ENCODE measurements at places on chromosomes 7 and 10.

DNA sequence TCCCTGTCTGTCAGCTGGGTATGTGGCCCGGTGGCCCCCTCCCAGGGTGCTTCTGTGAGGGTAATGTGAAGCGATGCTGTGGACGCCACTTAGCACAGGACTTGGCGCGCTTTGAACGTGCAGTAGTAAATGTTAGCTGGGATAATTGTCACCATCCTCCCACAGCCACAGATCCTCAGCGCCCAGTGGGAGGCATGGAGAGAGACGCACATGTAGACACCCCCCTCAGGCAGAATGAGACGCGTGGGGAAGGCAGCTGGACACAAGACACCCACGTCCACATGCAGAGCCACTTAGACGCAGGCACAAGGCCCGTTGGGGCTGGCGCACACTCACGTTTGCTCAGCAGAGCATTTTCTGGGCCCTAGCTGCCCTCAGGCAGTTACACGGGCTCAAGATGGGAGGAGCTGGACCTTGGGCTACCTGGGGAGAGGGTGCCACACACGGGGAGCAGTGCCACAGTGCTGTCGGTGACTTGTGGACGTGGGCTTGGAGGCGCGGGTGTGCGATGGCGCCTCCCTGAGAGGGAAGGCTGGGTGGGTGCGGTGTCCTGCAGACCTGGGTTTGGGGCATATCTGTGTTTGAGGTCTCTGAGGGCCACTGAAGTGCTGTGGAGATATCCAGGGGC is 26.4 kb downstream of the ADCYAP1R1 start:
- no peak for DNase-seq

GRCh38 chr7:21393937-21394336 is 33.9 kb upstream of the SP4 start:
- DNase-seq, result no peak

DNA sequence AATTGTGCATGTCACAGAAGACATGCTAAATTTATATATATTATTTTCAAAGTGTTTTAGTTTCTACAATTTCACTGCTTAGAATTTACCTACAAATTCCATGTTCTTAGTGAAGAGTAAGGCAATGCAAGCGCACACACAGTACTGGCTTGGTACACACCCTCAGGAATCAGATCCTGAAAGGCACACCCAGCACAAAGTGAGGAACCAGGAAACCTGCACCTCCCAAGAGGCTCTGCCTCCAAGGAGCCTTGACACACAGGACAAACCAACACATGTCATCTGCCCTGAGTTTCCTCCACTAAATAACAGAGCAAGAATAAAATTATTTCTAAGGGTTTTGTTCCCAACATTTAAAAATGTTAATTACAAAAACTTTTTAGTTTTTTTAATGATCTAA is 156.2 kb downstream of the PARD3 start:
- no peak for DNase-seq

GRCh38 chr10:96608805-96609204 is 22.0 kb upstream of the TM9SF3 start:
- no peak for DNase-seq

DNA sequence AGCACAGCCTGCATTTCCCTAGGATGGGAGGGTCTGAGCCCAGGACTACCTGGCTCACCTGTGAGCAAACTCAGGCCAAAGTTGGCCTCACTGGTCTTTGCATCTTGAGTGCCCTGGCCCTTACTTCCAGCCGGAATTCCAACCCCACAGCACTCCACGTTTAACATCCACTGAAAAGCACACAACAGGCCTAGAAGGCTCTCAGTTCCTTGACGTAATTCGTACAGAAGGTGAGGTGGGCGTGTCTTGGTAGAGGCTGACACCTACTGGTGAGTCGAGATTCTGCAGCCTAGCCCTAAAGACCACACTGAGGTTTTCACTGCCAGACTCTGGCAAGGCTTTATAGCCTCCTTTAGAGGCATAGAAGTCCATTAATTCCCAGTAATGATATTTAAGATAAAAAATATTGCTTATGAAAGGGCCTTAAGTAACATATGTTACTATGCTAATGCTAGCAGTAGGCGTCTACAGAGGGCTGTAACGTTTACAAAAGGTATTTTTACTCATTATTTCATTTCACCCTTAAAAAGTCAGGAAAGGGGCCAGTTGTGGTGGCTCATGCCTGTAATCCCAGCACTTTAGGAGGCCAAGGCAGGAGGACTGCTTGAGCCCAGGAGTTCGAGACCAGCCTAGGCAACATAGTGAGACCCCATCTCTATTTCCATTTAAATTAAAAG is 95.8 kb downstream of the HIP1 start:
- DNase-seq, result no peak

DNA sequence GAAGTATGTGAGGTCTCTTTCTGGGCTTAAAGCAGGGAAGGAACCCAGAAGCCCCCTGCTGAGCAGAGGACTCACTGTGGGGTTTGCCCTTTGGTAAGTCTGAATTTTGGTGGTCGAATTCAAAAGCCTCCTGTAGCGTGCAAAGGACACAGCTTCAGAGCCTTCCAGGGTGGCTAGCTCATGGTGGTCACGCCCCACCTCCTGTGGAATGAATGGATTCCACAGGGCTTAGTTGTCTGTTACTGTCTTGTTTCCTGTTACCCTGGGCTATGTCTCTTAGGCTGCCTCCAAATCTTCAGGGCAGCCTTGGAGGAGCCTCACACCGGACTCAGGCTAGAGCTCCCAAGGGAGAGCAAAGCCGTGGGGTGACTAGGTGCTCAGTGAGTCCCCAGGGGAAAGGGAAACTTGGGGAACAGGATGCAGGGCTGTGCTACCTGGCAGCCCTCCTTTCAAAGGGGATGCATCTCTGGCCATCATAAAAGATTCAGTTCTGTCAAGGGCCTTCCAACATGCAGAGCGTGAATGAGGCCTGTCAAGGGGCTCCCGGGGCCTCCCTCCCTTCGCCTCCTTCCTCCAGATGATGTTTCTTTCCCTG is 211.7 kb downstream of the CCSER2 start:
- DNase-seq, result no peak

- DNase-seq, result no peak
Measured at GRCh38 chr7:128270826-128271272, 29.8 kb downstream of the LEP start.

GRCh38 chr10:117272195-117273076 is 31.5 kb downstream of the SLC18A2 start:
- no peak for DNase-seq

DNA sequence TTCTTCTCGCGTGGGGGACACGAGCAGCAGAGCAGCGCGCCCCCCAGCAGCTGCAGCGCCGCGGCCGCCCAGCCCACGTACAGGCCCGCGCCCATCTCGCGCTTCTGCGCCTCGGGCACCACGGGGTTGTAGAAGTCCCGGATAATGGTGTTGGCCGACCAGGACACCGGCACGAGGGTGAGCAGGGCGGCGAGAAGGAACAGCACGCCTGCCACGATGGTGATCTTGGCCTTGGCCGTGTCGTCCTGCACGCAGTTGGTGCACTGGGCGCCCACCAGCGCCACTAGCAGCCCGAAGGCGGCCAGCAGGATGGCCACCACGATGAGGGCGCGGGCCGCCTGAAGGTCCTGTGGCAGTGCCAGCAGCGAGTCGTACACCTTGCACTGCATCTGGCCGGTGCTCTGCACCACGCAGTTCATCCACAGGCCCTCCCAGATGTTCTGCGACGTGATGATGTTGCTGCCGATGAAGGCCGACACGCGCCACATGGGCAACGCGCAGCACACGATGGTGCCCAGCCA is 529 bp downstream of the CLDN3 start:
- DNase-seq, result no peak

- no peak for DNase-seq
Measured at GRCh38 chr7:139738101-139738489, 39.7 kb downstream of the HIPK2 start.

GRCh38 chr10:76285515-76285914 is 854.1 kb downstream of the LRMDA start:
- no peak for DNase-seq

DNA sequence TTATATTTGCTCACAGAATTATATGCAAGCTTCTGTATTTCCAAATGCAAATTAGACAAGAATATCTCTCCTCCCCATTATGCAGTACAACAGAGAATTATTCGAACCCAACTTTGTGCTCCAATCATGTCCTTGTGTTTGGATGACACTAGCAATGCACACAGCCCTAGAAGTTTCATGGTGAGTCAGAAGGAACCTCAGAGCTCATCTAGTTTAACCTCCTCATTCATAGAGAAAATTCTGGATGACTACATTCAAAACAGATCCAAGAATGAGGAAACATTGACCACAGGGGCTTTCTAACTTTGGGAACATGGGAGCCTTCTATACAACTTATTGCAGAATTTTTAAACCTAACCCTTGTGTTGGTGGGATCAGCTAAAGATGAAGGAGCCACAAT is 12.8 kb upstream of the ARID5B start:
- no peak for DNase-seq

GRCh38 chr7:30817371-30817767 is 46.2 kb downstream of the MINDY4 start:
- DNase-seq, result no peak

DNA sequence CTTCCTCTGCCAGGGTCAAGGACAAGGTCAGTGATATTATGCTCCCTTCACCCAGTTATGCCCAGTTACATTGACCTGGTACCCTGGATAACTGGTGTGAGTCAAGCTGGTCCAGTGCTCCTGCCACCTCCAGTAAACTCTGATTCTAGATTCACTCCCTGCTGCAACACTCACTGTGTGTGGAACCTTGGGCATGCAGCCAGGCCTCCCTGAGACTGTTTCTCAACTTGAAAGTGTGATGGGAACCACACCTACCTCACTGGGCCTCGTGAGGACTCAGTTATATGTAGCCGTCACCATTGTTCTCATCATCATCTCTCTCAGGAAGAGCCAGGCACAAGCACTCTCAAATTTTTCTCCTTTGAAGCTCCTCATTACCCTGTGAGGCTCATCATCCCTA is 935 bp upstream of the ZNF736 start:
- no peak for DNase-seq

DNA sequence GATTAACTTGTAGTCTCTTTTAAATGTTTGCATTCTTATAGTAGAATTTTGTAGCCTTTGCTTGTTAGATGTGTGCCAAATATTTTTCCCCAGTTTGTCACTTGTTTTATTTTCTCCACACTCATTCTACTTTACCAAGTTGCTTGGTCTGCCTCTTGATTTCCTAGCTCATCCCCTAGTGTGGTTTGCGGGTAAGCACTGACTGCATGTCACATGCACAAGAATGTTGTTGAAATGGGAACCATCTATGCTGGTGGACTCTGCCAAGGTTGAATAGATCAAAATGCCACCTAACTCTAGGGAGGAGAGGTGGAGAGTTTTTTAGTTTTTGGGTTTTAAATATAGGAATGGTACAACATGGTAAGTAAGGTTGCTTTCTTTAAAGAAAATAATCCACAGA is 47.6 kb downstream of the FZD1 start:
- no peak for DNase-seq

DNA sequence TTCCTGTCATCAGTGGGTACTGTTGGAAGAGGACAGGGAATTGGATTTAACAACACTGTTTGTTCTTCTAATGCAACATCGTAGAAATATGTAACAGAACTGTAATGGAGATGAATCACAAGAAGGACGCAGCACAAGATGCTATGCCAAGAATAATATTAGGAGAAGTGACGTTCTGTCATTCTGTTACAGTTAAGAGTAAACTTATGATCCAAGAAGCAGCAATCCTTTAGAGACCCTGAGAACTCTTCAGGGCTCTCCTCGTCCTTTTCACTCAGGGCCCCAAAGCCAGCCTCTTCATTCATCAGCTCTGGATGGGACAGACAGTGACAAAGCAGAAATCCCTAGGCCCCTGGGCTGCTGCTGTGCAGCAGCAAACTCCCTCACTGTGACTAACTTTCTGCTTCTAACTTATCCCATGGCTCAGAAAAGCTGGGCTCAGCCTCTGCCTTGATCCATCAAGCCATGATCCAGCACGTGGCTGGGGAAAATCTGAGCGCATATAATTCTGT is 8.7 kb upstream of the IL6 start:
- DNase-seq, result no peak

DNA sequence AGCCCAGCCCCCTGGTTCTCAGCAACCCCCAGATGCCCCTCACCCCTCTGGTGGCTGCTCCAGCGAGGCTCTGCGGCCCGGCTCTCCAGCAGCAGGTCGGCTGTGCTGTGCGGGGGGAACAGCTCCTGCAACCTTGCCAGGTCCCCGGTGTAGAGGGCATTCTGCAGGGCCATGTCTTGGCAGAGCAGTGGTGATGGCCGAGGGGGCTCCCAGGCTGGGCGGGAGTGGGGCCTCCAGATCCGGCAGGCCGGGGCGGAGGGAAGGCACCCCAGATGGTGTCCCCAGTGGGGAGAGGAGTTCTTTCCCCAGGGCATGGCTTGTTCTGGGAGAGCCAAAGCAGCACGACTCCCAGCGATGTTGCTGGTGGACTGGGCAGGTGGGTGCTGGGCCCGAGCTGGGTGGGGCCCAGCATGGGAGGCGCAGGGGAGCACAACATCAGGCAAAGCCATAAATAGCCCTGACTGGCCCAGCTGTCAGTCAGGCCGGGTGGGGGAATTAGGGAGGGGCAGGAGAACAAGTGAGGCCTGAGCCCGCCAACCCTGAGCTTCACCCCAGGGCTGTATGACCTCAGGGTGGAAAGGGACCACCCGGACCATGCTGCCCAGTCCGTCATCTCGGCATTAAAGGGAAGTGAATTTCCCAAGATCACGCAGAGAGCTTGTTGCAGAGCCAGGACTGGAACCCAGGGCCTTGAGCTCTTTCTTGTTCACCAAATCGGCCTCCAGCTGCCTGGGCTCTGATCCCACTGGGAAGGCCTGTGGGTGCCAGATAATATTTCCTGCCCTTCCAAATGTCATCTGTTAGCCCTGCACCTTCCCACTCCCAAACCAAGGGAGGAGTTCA is 580 bp upstream of the ASB10 start:
- DNase-seq, result no peak

DNA sequence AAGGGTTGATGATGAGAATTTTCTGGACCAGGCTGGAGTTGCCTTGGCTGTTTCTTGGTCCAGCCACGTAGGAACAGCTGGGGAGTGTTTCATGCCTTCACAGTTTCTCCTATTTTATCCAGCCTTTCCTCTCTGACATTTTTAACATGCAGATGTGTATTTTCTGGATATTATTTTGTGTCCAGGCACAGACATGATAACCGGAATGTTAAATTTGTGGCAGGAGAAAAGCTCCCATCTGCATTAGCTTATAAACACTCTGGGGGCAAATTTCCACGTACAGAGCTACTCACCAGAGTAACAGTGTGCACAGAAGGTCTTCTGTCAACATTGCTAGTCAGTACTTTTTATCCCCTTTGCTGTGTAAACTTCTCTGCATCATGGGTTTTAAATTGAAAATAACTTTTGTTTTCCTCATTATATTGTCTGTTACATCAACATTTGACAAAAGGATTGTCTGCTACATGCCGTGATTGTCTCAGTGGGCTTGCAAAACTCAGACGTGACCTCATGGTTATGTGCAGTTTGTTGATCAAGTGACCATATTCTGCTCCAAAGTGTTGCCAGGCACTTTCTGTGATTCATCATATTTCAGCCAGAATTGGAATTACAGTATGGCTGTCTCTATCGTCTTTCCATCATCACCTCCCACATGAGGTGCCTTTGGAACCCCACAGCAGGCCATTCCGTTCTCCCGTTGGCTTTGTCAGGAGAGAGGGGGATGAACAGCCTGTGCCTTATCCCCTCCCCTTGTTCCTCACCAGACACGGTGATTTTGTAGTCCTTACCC is 41.4 kb downstream of the INSYN2A start:
- no peak for DNase-seq

All from NCI-H1436 treated with DMSO at 0.1 percent for 48 hours (cell line).